ENCODE measurements at places on chromosomes 7 and 10.
A peak's percentile ranks its signal among the peaks of the same experiment; 100 is the strongest.

DNA sequence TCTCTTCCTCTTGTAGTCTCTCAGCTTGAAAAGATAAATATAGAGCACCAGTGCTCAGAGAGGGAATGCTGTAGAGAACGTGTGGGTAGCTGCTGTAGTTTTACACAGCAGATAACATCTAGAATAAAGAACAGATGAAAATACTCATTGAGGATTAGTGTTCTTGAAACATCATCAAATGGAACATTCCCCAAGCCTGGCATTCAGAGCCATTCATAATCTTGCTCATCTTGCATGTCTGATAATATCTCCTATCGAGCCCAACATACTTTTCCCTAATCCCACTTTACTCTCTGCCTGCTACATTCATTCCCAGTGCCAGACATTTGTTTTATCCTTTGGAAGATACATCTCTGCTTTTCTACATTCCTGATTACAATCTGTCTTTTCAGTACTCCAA, 35.2 kb downstream of the MCU start:
- no peak for DNase-seq

DNA sequence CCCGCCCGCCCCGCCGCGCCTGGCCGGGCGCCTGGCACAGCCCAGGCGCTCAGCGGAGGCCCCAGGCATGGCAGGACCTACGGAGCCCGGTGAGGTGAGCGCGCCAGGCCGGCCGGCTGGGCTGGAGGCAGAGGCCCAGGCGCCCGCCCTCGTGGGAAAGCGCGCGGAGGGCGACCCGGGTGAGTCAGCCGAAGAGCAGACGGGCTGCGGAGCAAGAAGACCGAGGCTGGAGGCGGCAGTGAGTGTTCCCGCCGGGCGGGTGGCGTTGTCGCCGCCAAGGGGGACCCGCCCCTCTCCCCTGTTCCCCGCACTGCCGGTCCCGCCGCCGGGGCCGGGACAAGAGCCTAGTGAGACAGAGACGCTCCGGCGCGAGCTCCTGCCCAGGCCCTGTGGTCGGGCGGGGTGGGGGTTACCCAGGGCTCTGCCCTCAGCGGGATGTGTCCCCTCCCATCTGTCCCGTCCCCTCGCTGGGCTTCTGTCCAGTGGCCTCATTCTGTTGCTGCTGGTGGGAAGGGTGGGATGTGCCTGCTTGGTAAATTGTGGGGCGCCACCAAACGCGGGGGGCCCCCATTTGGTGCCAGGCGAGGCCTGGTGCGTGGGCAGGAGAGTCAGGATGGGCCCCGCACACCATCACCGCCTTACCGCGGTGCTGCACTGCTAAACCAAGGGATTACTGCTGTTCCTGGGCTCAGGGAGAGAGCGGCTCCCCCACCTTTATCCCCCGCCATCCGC, 17.0 kb upstream of the NODAL start:
- DNase-seq, result peak; percentile 93

DNA sequence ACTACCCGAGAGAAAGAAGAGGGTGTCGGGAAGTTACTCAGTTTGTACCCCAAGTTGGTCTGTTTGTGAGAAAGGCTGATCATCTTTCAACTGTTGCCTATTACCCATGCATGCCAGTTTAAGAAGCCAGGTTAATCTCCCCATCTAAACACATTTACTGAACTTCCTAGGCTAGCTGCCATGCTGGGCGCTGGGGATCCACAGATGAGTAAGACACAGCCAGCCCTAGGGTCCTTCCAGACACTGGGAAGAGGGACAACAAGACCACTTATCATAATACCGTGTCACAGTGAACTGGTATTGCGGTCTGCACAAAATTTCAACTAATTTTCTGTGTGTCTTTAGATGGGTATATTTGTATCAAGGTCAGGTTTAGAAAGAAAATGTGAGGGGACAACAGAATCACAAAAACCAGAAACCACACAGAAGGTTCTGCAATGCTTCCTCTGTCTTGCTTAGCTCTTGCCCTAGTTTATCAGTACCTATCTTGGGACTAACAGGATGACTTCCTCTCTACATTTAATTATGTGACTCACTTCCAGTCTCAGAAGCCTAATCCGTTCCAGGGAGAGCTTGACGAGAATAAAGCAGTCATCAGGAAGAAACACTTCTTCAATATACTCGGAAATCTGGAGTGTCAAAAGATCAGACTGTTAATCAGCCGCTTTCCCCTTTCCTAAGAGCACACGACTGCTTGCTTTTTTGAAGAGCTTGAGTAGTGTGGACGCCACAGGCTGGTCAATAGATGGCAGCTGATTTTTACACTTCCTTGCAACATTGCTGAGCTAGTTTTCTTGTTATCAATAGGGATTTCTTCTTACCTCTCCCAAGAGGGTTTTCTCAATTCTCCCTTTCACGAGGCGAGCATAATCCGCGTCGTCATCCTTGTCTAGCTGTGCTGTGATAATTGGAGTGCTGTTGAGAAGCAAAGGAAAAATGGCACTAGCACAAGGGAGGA, 45.7 kb downstream of the POLR3A start:
- DNase-seq, result peak; percentile 31

DNA sequence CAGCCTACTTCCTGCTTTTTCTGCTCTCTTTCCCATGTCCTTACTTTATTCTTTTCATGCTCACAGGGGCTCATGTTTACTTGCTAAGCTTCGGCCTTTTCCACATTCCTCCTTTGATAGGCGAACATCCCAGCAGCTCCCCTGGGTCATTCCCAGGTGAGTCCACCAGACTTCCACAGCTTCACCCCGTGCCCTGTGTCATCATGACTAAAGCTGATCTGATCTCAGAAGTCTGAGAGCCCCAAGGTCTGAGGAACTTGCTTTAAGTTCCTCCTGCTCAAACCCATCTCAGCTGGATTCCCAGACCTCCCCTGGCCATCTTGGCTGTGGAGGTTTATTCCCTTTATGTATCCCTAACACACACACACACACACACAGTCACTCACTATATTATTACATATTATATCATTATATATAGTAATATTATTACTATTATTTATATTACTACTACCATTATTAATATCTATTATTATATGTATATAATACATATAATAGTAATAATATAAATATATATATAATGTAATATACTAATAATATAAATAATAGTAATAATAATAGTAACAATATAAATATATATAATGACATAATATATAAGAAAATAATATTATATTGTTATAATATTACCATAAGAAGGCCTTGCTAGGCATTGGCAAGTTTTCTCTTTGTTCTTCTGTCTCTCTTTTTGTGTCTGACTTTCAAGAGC, 295.9 kb downstream of the PTEN start:
- no peak for DNase-seq

DNA sequence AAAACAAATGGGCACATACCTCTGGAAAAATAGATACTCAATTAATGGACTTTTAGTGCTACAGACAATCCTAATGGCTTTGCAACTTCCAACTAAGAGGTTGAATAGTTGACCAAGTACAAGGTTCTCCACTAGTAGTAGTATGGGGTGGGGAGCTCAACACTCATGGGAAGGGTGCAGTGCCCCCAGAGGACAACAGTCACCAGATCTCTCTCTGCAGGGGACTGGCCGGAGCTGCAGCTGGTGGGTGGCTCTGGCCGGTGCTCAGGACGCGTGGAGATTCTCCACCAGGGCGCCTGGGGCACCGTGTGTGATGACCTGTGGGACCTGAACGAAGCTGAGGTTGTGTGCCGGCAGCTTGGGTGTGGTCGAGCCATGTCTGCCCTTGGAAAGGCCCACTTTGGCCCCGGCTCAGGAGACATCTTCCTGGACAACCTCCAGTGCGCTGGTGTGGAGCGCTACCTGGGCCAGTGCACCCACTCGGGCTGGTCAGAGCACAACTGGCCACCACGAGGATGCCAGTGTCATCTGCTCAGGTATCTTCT, 68.1 kb downstream of the CUZD1 start:
- no peak for DNase-seq

GRCh38 chr10:89303161-89303560, 1.3 kb downstream of the IFIT2 start:
- no peak for DNase-seq

- no peak for DNase-seq
Observed at GRCh38 chr7:109354000-109354399, 784.3 kb downstream of the DNAJB9 start.

DNA sequence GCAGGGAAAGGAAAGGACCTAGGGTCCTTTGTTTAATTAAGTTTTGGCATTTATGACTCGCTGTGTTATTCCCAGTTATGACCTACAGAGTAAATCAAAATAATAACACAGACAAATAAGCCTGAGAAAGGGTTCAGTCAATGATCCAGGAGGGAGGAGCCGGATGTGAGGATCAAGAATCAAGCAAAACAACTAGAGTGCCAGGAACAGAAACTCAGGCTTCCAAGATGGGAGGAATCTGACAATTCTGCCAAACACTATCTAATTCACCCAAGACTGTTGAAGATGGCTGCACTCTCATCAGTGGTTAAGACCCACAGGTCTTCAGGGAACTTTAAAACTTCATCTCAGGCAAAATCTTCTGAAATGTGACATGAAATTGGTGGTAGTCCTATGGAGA, 50.3 kb upstream of the PIP4K2A start:
- no peak for DNase-seq

DNA sequence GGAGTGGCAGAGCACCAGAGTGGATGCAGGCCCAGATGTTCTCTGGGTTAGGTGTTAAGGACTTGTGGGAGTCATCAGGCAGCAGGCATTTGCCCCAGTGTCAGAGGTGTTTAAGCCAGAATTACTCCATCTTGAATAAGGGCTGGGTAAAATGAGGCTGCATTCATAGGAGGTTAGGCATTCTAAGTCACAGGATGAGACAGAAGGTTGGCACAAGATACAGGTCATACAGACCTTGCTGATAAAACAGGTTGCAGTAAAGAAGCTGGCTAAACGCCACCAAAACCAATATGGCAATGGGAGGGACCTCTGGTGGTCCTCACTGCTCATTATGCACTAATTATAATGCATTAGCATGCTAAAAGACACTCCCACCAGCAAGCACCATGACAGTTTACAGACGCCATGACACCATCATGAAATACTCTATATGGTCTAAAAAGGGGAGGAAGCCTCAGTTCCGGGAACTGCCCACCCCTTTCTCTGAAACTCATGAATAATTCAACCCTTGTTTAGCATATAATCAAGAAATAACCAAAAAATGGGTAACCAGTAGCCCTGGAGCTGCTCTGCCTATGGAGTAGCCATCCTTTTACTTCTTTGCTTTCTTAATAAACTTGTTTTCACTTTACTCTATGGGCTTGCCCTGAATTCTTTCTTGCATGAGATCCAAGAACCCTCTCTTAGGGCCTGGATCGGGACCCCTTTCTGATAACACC, 882 bp upstream of the LRRC61 start:
- no peak for DNase-seq

- no peak for DNase-seq
Observed at GRCh38 chr7:135209225-135209834, 2.0 kb downstream of the WDR91 start.

GRCh38 chr10:86292462-86293395, 73.9 kb downstream of the GRID1 start:
- DNase-seq, result no peak

DNA sequence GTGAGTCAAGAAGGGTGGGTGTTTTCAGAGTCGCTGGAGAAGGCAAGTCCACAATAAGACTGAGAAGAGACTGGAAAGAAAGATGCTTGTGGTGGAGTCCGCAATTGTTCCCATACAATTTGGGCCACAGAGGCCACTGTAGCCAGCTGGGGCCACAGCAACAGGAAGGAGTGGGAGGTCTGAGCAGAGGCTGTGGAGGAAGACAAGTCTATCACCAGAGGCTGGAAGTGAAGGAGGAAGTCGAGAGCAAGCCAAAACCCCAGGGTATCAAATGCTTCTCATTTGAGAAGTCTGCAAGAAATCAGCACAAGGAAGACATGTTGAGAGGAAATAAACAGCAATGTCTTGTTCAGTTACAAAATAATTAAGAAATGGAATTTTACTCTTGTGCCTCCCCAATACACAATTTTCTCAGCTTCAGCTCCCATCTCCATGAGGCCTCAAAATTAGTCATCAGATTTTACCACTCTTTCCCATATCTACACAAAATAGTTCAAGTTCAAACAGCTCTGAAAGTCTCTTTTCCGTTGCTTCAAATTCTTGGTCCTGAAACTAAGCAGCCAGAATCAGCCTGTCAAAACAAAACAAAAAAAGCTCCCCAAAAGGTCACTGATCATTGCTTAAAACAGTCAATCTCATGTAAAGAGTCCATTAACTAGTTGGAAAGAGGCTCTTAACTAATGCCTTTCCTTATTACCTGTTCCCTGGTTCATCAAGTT, 31.6 kb downstream of the SLC16A12 start:
- no peak for DNase-seq

GRCh38 chr7:3217166-3217565, 83.9 kb upstream of the SDK1 start:
- no peak for DNase-seq

DNA sequence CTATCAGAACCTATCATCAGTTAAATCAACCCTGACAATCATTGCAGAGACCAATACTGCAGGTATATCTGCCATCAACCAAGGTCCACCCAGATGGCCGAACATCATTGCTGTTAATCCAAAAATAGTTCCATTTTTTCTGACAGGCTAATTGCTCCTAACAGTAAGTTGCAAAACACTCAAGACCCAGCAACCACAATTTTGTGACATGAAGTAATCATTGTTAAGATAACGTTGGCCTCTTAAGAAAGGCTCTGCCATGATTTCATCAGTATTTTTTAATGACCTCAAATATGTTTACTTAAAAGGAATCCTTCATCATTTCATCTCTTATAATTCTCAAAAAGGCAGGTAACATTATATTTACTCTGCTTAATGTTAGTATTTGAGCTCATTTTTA, 553.4 kb upstream of the POM121L12 start:
- DNase-seq, result no peak

GRCh38 chr10:32050177-32050576, 6.0 kb downstream of the KIF5B start:
- DNase-seq, result no peak

DNA sequence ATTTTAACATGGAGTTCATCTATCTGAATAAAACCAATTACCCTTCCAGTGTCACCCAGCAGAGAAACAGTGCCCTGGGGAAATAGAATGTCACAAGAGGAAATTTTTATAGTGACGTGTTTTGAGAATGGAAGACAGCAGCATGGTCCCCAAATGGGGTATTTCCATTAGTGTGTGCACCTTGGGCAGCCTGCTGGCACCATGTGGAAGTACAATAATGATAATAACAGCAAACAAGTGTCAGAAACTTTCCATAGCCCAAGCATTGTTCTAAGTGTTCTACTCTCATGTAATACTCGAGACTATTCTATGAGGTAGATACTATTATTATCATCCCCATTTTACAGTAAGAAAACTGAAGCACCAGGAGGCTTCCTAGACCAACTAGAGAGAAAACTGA, 2.2 kb upstream of the PDE1C start:
- DNase-seq, result no peak

GRCh38 chr7:78905436-78905835, 548.0 kb downstream of the MAGI2 start:
- no peak for DNase-seq

DNA sequence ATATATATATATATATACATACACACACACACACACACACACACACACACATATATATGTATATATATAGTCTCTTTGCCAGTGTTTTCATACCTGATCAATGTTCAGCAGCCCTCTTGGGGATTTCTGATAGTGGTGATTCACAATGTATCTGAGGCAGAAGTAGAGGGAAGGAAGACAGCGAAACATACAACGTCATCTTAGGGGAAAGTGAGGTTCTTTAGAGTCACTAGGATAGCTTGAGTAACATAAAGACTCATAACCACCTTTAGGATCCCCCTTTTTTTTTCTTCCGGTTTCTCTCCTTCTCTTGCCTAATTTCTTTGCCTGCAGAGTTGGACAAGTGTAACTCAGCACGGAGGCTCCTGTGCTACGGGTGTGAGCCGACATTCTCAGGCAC, 56.6 kb downstream of the PODXL start:
- DNase-seq, result no peak

GRCh38 chr7:100489824-100490223, 6.1 kb downstream of the NYAP1 start:
- peak; percentile 99 for DNase-seq

Data from AG08396 (cell line).